Right lung (tissue), 10 donors: ENCODE measurements at places on chromosomes 12 and 14. TPM values are rescaled to one million over a fixed set of nuclear protein-coding genes. Genes with fewer than 3 reads are reported as not detected.

AQP2 gene
- 0.58 TPM for polyA plus RNA-seq

KRT72 gene
- polyA plus RNA-seq = 0.09 TPM

REP15 gene
- 3.3 TPM for polyA plus RNA-seq

ACOT2 gene
- polyA plus RNA-seq = 24.4 TPM

DNA sequence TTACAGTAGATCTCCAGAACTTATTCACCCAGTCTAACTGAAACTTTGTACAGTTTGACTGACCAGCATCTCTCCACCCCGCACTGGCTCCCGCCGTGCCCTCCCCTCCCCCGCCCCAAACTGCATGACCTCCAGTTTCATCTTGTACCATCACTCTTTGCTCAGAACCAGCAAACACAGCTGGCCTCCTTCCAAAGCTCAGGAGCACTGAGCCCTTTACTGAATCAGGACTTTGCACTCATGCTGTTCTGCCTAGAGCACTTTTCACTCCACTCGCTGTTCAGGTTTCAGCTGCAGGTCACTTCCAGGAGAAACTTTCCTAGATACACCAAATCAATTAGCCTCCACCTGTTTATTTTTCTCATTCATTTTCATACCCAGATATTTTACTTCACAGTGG, 455.3 kb upstream of the PDE3A start:
- no peak for DNase-seq

- DNase-seq = no peak
Measured at GRCh38 chr12:111429828-111430432, 24.2 kb downstream of the SH2B3 start.

DNA sequence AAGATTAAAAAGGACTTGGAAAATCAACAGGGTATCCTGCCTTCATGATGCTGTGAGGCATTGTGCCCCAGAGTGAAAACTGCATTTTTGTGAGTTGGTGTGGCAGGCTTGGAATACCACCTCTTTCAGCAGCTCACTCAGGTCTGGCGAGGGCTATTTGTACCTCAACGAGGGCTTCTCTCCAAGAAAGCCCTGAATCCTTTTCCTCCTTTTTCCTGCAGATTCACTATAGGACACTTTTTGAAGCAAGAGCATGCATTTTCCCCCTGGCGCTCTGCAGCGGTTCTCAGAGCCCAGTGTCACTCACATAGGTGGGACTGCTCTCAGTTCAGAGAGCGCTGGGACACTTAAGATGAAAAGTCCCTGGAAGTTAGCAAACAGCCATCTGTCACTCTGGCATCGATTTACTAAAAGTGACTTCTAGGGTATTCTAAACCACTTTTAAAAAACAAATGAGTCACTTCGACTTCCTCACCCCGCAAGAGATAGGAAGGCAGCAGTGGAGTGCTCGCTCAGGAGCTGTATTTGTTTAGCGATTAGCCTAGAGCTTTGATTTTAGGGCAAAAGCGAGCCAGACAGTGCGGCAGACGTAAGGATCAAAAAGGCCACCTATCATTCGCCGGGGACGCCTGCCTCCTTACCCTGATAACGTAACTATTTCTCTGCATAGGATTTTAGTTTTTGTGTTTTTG, 782 bp upstream of the LGR5 start:
- no peak for DNase-seq

GRCh38 chr12:39467432-39467870, 24.5 kb upstream of the KIF21A start:
- no peak for DNase-seq

- DNase-seq = peak; percentile 44
Measured at GRCh38 chr12:45402288-45402687, 186.4 kb downstream of the ANO6 start.

GRCh38 chr14:89849931-89850330, 104.6 kb downstream of the EFCAB11 start:
- DNase-seq = no peak

GRCh38 chr12:24668563-24668962, 280.3 kb downstream of the BCAT1 start:
- no peak for DNase-seq

DNA sequence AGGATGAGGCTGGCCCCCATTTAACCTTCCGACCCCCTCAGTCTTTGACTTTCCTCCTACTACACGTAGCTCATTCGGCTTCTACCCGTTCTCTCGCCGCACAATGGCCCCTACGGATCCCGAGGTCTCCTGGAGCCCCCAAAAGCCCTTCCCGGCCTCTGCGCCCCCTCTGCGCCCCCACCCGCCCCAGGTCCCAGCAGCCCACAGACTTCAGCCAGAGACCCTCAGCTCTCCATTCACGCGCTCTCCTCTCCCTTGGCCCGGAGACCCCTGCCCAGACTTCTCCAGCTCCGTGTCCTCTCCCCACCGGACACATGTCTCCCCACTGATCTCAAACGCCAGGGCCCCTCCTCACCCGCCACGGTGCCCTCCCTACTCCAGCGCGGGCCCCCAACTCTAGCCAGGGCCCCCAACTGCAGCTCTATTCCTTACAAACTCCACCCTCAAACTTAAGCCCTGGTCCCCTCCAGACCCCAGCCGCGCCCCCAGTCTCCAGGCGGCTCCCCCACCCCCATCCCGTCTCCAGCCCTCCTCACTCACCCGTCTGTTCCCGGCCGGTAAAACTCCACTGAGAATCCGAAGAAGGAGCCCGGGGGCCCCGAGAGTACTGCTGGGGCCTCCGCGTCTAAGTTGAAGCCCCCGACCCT, 502 bp downstream of the ITGA5 start:
- no peak for DNase-seq

DNA sequence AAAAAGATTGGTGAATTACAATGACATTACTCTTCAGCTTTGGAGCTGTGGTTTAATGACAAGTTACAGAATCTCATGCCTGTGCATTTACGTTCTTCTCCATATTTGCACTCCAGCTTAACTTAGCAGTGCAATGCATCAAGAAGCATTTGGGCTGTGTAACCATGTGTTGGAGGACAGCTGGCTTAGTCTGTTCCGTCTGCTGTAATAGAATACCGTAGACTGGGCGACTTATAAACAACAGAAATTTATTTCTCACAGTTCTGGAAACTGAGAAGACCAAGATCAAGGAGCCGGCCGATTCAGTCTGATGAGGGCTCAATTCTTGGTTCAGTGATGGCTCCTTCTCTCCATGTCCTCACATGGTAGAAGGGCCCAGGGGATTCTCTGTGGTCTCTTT, 943.5 kb downstream of the BCL11B start:
- DNase-seq = no peak
